ENCODE measurements at places on chromosomes 7 and 10.

DNA sequence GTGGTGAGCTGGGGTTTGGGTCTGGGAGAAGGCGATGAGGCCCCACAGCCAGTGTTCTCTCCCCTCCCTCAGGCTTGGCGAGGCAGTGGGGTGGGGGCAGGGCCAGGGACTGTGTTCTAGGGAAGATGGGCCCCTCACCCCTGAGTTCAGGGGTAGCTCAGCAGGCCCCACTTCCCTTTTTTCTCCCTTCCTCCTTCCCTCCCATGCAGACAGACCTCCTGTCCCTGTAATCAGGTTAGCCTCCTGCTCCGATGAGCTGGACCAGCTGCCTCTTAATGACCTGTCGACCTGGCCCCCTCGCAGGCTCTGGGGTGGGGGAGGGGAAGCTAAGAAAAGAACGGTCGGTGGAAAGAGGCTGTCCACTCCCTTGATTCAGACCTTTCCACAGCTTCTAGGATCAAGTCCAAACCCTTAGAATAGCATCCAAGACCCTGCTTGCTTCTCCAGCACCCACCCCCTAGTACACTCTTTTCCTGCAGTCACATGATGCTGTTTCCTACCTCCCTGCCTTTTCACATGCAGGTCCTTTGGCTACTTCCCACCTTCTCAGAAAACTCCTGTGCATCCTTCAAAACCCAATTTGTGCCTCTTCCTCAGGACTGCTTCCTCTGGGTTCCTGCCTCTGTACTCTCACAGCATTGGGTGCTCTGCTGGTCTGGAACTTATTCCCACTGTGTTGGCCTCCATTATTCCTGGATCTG is 64.1 kb downstream of the ZMIZ1 start:
- DNase-seq, result no peak

DNA sequence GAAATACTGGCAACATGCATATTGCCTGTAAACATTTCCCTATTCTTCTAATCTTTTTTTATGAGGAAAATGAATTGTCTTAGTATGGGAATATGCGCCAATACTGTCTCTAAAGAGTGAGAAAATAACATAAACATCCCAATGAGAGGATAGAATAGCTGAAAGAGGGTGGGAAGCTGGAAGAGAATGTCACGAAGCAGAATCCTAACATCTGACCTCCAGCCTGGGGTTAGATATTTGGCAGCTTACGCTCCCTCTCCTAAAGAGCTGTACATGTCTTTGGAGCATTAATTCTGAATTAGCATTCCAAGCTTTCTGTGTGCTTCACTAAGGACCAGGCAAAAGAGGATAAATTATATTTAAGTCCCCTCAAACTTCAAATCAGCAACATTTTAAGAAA is 31.6 kb upstream of the SLC16A12 start:
- DNase-seq, result no peak

GRCh38 chr7:22201186-22201880 is 155.6 kb downstream of the RAPGEF5 start:
- DNase-seq, result no peak

- no peak for DNase-seq
These were observed 516.0 kb downstream of the REEP3 start for GRCh38 chr10:64037071-64037661.

DNA sequence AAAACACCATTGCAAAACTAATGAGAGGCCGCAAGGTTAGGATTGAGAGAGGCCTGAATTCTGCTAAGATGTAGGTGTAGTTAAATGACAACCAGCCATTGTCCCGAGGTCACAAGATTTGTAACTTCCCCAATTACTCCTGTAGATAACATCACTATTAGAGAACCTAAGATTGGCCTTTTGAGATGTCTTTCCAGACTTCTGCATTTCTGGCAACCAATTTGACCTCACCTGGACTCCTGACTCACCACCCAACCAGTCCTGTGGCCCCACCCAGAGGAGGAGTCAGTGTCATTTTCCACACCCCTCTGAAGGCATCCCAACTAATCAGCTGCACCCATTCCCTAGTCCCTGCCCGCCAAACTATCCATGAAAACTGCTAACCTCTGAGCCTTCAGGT is 115.7 kb downstream of the PRKAG2 start:
- no peak for DNase-seq

DNA sequence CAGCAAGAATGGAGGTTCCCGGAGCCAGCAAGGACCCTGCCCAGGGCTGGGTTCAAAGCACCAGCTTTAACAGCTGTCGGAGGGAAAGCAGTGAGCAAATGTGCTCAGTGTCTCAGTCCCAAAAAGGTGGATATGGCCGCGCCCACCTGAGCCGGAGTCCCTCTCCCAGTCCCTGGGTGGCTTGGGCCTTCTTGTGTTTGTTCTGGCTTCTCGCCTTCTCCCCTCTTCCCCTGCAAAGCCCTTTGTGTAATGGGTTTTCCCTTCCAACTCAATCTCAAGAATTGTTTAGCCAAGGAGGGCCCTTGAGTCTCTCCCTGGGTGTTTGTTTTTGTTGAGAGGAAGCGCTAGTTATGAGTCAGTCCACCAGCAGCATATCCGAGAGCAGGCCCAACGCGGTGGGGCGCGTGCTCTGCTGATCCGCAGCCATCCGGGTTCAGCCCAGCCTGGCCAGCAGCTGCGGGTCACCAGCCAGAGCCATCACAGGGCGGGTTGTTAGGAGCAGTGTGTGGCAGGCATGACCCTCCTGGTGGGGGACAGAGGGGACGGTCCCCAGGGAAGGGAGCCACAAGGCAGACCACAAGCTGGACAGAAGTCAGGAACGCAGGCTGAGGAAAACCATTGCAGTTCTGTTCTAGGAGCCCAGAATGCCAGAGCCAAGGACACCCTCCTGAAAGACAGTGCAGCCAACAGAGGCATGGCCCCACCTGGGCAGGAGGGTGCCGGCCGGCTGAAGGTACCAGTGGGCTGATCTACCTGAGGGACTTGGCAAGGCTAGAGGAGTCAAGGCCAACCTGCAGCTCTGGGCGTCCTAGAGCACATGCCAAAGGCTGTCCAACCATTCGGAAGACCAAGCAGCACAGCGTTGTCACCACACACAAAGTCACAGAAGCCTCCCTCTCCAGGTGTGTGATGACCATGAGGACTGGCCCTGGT is 21.3 kb downstream of the CALML3 start:
- DNase-seq, result peak; percentile 75

DNA sequence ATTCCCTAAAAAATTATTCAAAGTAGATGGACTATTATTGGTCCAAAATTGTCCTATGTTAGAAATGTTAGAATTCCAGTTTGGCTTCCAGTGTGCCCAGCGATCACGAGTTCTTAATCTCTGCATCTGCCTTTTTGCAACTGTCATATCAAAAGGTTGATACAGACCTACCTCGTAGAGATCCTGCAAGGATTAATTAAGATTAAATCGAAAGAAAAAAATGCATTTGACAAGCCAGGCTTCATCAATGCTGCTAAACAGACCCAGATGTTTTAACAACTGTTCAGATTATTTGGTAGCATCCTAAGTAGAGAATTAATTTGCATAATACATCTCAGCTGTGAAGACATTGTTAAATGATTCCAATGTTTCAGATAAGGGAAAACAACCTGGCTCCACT is 336.5 kb downstream of the CRPPA start:
- DNase-seq, result no peak

- no peak for DNase-seq
These were observed 362.9 kb downstream of the MAGI2 start for GRCh38 chr7:79090543-79090942.

- no peak for DNase-seq
These were observed 358.7 kb downstream of the PHF14 start for GRCh38 chr7:11332186-11332864.

DNA sequence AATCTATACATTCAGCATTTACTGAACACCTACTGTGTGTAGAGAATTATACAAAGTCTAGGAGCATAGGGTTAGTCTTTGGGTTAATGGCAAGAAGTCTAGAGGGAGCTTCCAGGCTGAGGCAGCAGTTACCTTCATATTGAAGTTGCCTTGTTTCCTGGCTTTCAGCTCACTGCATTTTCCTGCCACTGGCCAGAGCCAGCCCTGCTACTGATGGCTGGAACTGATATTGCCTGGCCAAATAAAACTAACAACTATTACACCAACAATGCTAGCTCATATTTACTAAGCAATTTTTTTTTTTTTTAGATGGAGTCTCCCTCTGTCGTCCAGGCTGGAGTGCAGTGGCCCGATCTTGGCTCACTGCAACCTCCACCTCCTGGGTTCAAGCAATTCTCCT is 165.7 kb upstream of the ITGB1 start:
- no peak for DNase-seq

- no peak for DNase-seq
These were observed 87.2 kb upstream of the CYP2C9 start for GRCh38 chr10:94851263-94851662.

DNA sequence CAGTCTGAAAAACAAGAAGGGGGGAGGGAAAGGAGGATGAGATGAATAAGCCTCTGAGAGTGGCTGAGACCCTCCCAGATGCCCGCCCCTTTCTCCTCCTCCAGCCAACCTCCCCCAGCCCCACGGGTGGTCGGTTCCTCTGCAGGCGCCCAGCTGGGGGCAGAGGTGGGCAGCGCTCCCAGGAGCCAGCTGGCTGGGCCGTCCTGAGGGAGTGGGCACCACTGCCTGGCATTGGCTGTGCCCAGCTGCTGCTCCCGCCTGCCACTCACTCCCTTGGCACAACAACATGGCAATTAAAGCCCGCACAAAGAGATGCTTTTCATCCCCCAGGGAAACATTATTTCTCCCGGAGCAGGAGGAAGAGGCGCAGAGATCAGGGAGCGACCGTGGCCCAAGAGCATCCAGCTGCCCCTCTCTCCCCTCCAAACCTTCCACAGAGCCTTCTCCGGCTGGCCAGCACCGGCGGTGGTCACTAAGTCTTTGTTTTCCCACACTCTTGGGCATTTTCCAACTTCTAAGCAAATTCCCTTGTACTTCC is 107.2 kb downstream of the SPDYE5 start:
- DNase-seq, result no peak

- DNase-seq, result no peak
These were observed 541 bp upstream of the DENND10 start for GRCh38 chr10:119103241-119103902.

DNA sequence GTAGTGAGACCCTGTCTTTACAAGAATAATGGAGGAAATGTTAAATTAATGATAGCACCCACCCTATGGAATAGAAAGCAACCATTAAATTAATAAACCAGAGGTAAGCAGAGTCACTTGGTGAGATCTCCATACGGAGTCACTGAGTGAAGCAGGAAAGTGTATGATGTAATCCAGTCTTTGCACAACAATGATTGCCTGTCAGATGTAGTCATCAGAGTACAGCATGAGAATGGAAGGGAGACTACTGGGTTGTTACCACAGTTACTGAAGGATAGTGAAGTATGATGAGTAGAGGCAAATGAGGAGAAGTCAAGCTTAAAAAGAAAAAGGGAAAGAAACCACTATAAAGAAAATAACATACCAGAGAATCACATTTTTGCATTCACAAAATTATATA is 371.9 kb upstream of the SHH start:
- DNase-seq, result no peak

DNA sequence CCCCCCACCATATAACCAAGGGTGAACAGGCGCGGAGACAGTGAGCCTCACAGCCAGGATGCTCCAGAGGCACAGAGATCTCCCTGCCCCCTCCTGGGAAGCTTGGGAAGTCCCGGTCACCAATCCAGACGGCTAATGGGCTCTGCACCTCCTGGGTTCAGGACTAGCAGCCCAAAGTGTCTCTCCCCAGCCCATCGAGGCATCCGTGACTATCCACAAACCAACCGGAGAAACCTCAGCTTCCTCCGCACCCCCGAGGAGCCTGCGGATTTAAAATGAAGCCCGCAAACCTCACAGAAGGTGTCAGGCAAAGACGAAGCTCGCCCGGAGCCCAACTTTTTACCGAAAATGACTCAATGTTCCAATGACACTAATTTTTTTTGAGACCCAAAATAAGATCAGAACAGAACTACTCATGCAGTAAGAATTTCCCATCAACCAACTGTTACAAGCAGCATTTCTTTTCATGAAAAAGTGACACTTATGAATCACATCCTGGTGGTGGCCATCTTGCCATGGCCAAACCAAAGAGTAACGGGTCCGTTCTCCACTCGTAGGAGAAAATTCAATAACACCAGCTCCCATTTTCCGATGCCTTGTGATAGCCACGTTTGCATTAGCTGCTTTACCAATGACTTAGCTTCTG is 6.0 kb downstream of the PDGFA start:
- DNase-seq, result no peak

DNA sequence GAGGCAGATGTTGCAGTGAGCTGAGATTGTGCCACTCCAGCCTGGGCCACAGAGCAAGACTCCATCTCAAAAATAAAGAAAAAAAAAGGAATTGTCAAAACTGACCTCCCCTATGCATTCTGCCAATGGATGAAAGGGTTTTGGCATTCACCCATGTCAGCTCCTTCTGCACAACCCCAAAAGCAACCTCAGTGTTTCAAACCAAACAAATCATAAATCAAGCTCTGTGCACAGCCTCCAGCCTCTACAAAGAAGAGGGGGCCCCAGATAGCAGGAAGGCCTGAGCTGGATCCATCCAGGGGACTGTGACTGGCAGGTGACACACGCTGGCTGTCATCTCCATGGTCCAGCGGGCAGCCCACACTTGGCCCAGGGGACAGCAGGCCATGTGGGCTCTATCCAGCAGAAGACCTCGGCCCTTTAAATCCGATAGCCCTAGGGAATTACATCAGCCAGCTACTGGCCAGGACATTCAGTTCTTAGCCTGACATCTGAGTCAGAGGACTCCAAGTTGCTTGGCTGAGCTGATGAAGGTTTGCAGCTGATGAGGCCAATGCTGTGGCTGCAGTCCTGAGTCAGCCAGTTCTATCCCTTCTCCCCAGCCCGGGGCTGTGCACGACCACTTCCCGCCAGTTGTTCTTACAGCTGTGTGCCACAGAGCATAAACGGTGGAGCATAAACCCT is 52.0 kb upstream of the FIGNL1 start:
- no peak for DNase-seq

DNA sequence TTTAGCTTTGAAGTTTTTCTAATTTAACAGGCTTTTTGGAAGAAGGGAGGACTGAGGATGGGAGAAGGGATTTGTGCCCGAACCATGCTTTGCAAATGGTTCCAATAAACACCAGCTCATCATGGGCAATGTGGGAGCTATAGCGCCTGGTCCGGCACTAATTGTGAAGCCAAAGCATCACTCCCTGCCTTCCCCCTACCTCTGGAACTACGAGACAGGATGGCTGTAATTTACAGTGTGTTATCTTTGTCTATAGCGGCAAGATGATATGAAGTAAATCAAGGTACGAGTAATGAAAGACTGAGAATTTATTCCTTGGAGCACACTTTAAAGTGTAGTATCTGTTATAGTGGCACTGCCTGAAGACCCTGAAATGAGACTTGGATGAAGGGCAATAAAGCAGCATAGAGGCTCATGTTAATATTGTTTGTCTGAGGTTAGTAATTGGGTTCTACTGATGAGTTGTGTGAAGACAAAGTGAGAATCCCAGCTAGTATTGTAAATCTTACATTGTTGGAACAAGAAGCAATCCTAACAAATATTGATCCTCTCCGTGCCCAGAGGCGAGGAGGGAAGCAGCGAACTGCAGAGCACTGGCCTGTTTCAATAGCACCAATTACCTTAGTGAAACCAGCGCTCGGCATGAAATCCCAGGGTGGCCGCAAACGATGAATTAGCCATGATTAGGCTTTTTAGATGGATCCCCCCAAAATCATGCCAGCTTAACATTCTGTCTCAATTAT is 507.1 kb downstream of the LRMDA start:
- DNase-seq, result no peak
